ENCODE measurements at places on chromosomes 16 and 17.

DNA sequence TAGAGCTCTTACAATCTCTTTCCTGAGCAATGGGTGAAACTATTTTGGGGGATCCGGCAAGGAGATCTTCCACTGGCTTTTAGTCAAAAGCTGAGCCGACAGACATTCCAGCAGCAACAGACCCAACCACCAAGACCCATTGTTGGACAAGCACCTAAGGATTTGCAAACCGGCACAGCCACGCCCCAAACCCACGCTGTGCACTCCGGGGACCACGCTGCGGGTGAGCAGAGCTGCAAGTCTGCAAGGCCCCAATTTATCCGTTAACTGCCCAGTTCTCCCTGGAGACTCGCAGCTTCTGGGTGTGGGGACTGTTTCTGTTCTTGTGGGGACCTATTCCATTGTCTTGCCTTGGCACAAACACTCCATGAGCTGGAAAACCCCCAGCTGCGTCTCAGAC is 45.9 kb downstream of the C16orf95 start:
- no peak for DNase-seq

DNA sequence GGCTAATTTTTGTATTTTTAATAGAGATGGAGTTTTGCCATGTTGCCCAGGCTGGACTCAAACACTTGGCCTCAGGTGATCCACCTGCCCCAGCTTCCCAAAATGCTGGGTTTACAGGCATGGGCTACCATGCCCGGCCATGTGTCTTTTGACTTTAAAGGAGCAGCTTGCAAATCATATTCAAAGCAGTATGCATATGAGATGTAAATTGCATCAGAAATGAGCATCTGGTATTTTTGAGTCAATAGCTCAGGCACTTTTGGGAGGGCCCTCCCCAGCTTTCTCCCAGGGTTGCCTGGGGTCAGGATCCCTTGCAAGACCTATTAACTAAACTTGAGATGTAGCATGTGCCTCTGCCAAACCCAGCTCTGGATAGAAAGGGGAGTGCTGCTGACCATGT is 21.5 kb downstream of the EPOP start:
- DNase-seq = no peak

DNA sequence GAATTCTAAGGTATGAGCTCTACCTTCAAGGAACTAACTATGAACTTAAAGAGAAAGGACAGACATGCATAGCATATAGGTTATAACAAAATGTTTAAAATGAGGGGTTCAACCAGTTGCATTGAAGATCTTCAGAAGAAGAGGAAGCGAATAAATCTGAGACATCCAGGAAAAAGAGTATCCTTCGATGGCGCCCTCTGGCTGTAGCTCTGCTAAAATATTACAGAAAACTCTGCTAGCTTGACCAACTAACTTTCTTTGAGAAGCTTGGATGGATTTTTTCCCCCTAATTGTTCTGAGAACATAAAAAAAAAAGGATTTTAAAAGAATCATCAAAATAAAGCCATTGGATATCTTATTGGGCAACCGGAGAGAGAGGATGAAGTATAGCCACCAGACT is 659.9 kb upstream of the SOX9 start:
- DNase-seq = peak; percentile 37

DNA sequence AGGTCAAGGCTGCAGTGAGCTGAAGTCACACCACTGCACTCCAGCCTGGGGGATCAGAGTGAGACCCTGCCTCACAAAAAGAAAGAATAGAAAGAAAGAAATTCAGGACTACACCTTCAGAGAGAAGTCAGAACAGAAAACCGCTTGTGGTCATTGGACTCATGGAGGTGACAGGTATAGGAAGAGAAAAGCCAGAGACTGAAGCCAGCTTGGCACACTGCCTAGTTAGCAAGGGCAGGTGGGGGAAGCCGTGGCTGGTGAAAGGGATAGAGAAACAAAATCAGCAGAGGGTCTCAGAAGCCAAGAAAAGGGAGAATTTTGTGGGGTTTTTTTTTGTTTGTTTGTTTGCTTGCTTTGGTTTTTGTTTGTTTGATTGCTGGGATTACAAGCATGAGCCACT is 32.9 kb upstream of the SKAP1 start:
- DNase-seq = no peak

DNA sequence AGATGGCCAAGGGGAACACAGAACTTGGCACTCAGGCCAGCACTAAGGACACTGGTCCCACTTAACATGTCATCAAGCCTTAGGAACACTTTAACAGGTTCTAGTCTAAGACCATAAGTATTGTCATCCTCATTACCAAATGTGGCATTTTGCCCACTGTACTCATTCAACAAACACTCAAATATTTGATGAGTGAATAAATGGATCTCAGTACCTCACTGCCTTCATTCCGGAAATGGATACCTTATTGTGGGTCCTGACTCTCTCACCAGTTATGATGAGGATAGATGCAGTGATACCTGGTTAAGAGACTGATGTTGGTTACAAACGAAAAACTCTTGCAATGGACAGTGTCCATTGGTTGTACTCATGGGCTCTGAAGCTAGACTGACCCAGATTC is 455.2 kb upstream of the DYNLRB2 start:
- no peak for DNase-seq

DNA sequence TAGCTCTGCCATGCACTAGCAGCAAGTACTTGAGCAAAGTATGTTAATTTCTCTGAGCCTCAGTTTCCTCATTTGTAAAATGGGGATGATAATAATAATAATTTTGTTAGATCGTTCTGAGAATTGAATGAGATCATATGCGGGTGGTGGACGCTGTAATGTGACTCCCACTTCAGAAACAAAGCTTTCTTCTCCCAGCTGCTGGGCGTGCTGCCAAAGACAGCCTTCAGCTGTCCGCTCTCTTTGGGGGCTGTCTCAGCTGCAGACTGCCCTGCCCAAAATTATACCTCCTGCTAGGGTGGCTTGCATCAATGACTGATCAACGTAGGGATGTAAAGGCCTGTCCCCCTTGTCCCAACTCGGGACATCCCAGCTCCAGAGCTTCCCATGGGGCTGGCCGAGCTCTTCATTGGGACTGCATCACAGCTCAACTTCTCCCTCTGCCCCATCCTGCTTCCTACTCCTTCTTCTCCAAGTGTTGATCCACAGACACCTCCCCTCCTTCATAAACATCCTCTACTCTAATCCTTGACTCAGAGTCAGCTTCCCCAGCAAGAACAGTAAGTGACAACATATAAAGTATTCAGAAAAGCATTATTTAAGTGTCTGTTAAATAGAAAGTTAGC is 30.7 kb upstream of the CDH5 start:
- peak; percentile 89 for DNase-seq

DNA sequence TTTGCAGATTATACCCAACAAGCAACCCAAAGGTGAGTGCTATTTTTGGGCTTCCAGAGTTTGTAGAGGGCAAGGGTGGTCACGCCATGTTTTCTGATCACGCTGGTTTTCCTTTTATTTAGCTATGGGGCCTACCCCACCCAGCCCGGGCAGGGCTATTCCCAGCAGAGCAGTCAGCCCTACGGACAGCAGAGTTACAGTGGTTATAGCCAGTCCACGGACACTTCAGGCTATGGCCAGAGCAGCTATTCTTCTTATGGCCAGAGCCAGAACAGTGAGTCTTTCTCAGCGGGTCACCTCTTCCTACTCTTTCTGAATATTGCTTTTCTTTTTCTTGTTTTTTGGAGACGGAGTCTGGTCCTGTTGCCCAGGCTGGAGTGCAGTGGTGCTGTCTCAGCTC is 2.5 kb downstream of the FUS start:
- no peak for DNase-seq

- no peak for DNase-seq
Measured at GRCh38 chr17:17902376-17902775, 65.6 kb upstream of the SREBF1 start.

DNA sequence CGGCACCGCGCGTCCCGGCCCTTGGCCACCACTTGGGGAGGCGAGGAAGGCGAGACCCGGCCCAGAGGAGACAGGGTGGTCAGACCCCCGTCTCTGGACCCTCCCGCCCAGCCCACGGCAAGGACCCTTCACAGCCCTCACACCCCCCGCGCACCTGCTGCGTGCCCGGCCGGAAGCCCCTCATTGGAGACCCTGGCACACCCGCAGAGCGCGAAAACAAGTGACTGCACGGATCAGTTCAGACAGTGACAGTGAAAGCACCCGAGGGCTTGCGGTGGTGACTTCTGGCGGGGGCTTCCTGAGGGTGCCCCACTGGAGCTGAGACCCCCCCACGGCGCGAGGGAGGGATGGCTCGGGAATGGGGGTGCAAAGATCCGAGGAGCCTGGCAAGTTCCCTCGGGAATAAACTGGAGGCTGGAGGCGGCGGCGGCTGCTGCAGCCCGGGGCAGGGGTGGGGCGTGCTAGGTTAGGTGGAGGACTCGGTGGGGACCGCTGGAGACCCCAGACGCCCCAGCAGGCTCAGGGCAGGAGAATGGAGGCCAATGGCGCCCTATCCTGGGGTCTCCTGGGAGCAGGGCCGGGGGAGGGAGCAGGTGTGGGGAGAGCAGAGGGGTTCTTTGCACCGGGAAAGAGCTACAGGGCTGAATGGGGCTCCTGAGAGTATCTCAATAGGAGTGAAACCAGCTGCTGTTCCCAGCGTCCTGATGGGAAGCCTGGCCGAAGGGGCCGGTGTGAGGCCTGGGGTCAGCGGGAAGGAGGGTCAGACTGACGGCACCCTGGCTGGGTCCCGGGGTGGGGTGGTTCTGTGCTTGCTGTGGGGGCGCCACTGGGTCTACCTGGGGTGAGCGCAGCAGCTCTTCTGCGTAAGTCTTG is 824 bp upstream of the FBXL16 start:
- DNase-seq = no peak

GRCh38 chr17:45794840-45795239 is 10.7 kb downstream of the CRHR1 start:
- peak; percentile 24 for DNase-seq

Measured in pons (tissue), 1 donor.